ENCODE measurements at places on chromosomes 16 and 17.

DNA sequence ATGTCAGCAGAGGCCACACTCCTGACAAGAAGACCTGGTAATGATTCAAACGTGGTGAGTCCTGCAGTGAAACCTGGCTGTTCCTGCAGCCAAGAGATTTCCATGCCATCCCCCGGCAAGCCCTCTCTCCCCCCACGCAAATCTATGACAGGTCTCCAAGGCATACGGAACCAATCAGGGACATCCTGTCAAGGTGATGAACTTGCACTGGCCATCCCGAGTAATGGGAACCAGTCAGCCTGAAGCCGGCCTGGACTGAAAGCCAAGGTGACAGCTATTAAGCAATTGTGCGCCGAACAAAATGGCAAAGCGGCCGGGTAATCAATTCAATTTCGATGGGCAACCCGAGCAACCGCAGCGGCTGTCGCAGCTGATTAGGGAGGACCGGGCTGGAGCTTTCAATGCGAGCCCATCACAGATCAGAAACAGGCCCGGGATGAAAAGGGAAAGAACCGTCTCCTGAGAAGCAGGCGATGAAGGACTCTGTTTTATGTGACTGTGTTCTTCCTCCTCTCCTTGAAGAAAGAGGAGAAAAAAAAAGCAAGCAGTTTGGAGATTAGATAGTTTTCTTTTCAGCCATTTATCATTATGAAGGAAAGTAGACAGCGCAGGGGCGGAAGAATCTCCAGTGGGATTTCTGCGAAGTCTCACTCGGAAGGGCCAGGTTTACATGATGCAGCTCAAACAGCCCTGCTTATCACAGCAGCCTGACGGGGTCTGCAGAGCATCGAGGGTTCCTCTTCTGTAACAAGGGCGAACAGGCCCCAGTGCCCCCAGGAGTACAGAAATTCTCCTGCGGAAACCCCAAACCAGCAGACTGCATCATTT, 35.2 kb downstream of the TBX4 start:
- no peak for DNase-seq

GRCh38 chr16:11871193-11871592, 19.9 kb upstream of the RSL1D1 start:
- no peak for DNase-seq

DNA sequence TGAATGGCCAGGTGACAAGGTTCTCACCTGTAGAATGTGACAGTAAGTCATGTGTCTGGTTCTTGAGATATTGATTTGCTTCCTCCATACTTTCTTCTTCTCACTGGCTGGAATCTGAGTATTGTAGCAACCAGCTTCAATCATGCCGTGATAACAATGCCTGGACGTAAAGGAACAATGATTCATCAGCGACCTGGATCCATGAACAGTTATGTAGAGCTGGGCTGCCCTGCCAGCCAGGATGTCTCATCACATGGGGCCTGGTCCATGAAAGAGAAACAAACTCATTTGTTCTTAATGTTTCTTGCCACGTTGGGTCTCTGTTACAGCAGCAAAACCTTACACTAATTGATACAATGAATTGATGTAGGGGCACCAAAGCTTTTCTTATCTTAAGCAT, 627.2 kb downstream of the TOX3 start:
- DNase-seq = no peak

GRCh38 chr17:76088041-76088867, 9.3 kb downstream of the ZACN start:
- no peak for DNase-seq

- no peak for DNase-seq
Measured at GRCh38 chr17:68646626-68647526, 45.7 kb upstream of the FAM20A start.

DNA sequence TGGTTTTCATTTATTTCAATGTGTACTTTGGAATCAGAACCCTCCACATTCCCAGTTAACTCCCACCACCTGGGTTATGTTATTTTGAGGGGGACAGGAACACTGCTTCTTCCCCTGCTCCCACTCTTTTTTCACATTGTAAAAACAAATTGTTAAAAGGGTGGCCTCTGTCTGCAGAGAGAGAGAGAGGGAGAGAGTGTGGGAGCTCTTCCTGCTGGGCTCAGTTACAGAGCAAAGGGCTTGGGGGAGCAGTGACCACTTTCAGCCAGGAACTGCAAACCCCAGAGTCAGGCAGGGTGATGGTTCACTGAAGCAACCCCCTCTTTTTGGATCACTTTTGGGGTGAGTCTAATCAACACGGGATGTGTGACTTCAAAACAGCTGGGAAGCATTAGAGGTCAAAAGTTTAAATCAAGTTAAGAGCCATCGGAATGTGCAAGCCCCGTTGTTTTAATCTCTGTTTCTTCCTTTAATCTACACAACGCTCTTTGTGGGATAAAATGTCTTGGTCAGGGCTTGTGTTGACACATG, 577.0 kb upstream of the CDH11 start:
- DNase-seq = no peak
